Stimulated activated naive CD8-positive, alpha-beta T cell treated with anti-CD3 and anti-CD28 coated beads, Interleukin-15, Interleukin-2, amounts not matched to agents 100 U/mL and 50 U/mL, for 24 hours (primary cell): ENCODE measurements at places on chromosomes 12 and 14.

DNA sequence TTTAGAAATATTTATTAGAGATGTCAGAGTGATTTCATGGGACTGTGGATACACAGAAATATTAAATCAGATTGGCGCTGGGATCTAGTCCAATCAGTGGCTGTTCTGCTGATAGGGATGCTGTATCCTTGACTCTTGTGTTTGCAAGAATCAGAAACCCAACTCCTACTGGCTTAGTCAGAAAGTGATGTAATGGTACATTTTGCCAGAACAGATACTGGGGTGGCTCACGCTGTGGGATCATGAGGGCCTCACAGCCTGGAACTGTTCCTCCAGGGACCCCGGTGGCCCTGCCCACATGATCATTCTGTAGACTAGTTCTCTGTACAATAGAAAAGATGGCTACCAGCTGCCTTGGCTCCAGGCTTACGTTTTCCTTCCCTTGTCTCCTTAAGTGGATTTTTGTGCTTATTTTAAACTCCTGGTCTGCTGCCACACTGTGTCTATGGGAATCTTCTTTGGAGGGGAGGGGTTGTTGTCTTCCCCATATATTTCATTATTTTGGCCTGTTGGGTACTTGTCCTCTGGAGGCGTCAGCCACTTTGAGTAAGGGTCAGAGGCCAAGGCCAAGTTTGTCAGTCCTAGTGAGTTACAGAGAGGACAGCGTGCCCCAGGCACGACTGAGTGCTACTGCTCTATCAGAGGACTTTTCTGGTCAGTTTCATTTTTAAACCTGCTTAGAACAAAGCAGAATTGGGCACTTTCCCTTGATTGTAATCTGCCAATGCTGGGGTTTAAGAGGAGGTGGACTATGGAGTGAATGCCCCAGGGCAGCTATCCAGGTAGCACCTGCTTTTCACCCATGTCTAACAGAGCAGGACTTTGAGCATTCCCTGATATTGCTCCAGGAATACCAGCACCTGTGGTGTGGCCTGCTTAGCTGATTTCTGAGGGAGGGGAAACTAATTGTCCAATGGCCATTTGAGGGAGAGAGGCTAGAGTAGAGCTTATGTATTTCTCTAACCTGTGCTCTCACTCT, 164.3 kb downstream of the SLC5A8 start:
- no peak for DNase-seq

DNA sequence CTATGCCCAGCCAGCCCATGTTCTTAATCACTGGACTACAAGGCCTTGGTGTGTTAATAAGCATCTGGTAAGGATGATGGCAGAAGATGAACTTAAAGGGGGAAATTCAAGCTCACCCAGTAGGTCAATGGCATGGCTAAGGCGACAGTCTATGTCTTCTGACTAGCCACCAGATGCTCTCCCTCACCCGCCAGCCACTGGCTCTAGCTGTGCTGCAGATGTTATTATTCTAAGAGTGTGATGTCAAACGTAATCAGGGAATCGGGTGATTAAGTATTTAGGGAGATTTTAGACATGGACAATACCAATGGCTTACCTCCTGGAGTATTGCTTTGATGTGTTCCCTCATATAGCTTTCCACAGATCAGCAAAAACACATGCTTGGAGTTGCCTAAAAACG, 39.2 kb upstream of the MAX start:
- no peak for DNase-seq

- DNase-seq, result peak; percentile 57
These were observed 6.2 kb downstream of the ISCU start for GRCh38 chr12:108568338-108569154.

GRCh38 chr14:55125403-55125802, 3.6 kb upstream of the LGALS3 start:
- DNase-seq, result no peak

DNA sequence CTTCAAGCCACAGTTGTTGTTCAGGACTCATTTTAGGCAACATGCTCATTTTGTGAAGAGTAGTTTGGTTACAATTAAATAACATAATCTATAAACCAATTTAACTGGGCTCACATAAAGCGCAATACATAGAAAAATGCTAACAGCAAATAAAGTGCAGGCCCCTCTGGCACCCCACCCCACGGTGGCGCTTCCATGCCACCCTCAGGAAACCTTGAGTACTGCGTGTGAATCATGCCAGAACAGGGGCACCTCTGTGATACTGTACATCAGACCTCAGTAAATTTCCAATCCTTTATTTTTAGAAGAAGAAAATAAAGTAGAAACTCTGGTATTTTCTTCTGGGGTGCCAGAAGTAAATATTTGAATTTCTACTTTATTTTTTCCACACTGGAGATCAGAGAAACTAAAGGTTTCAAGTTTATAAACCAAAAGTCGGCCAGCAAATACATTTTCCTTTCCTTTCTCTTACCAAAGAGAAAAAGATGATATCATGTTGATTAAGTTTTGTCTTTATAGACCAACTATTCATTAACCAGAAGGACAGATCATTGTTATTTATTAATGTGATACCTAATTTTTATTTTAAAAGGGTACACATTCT, 316.8 kb downstream of the PAWR start:
- peak; percentile 30 for DNase-seq

DNA sequence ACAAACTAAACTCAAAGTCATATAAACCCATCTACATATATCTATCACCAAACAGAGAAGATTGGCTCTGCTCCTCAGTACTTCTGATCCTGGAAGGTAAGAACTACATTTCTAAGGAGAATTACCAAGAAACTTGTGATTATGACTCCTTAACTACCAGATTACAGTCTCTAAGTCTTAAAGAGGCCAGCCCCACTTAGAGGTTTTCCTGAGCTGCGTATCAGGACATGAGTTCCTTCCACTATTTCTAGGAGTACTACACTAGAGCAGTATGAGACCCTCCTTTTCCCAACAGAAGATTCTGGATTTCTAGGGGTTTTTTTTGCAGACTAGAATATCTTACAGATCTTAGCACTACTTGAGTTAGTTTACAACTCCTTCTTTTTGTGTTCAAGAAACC, at the start of gene NOXRED1:
Gene NOXRED1 (minus strand): TSS at position 101 of the 400 bp plus-strand sequence. CDS start 634 bp downstream, outside the sequence.
- no peak for DNase-seq

- no peak for DNase-seq
These were observed 78.9 kb downstream of the SNAPC1 start for GRCh38 chr14:61841145-61841544.
